CD4-positive, alpha-beta T cell treated with Interleukin-6 at 100 ng/mL for 8 hours (primary cell): ENCODE measurements at places on chromosomes 12 and 14.

DNA sequence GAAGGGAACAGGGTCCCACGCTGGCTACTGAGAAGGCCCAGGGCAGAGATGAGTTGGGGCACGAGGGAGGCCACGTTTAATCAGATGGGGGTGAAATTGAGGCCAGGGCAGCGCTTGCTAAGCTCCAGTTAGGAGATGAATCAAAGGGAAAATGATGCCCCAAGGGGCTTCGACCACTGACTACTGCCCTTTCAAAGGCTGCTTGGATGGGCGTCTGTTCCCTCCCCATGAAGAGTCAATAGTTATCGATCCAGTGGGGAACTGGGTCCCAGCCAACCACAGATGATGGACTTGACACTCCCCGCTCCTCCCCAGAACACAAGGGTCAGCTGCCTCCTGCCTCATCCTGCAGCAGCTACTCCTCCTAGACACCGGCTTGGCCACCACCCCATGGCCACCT lies 55.6 kb downstream of the ESRRB start:
- DNase-seq, result no peak

DNA sequence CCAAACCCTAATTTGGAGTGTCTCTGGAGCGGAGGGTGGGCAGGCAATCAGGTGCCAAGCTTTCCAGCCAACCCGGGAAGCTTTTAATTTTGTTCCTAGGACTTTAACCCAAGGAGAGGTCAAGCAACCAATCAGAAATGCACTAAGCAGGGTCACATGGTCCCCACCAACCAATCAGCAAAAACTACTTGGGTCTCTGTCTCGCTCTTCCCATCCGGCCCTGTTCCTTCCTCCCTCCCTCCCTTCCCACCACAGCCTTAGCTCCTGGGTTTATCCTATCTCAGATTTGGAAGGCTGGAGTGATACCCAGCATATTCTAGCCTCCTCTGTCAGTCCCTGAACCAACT lies 7.3 kb downstream of the HOXC5 start:
- no peak for DNase-seq

GRCh38 chr14:67393689-67394088 lies 18.3 kb downstream of the PLEK2 start:
- no peak for DNase-seq

- no peak for DNase-seq
Measured at GRCh38 chr12:131939007-131939406, 9.9 kb downstream of the PUS1 start.

- no peak for DNase-seq
Measured at GRCh38 chr14:32514236-32514635, 185.1 kb downstream of the AKAP6 start.

DNA sequence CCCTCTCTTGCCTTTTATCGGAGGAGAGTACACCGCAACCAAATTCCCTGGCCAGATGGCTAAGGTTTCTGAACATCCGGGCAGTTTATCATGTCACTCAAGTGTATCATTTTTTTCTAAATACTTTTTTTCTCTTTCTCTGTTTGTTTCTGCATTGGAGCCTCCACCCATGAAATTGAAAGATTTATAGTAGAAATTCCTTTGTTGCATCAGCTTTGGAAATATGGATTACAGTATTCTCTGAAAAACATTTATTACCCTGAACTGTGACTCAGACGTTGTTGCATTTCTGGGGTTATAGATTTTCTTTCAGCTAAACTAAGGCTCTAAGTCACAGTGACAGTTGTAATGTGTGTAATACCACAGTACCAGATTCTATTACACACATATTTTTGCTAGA lies 187.0 kb downstream of the SPTSSA start:
- DNase-seq, result no peak

GRCh38 chr12:42761601-42762350 lies 172.2 kb upstream of the PRICKLE1 start:
- no peak for DNase-seq

DNA sequence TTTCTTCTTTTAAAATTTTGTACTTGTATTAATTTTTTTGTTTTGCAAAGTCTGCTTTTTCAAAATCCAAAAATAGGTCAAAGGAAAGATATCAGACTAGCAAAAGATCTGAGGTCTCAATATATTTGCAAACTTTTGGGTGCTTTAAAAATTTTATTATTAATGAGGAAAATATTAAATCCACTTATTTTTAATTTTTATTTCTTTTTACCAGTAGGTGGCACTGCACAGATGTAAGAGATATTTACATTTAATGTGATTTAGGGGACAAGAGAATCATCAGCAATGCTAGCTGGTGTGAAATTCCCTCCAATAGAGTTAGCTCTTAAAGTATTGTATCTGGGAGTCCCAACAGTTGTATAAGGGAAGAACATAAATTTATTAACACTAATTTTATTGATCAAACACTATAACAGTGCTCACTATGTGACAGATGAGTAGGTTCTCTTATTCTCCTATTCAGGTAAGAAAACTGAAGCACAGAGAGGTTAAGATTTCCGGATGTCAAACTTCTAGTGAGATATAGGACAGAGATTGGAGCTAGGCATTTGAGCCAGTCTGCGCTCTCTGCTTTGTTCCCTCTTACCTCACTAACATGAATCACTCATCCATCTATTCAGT lies 30.5 kb downstream of the ALX1 start:
- no peak for DNase-seq

GRCh38 chr12:6336079-6336888 lies 5.6 kb downstream of the TNFRSF1A start:
- DNase-seq, result peak; percentile 40

DNA sequence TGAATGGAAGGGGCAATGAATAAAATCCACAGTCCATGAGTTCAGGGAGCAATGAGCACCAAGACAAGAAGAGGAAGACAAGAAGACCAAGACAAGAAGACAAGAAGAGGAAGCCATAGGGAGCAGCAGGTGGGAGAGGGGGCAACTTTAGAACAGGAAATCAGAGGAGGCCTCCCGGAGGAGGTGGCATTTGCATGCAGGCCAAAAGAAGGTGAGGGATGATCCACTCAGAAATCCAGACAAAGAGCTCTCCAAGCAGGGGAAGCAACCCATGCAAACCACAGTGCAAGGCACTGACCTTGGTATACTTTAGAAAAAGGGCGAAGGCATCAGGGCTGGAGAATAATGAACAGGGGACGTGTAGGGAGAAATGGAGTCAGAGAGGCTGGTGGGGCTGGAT lies 58.6 kb downstream of the SCARB1 start:
- DNase-seq, result no peak

GRCh38 chr14:102993523-102993922 lies 63.8 kb downstream of the CDC42BPB start:
- DNase-seq, result no peak

DNA sequence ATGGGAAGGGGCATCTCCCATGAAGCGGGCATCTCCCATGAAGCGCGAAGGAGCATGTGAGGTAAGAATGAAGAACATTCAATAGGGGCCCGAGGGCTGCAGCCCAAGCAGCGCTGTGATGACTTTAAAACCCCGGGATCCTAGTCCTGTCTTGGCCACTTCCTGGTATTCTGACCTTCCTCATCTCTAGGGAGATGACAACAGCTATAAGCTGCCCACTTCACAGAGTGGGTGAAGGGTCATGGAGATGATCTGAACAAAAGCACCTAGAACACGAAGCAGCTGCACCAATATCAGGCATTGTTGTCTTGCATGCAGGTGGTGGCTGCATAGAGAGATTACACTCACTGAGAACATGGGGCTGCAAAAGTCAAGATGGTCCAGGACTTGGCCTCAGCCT lies 64.5 kb downstream of the SPTB start:
- no peak for DNase-seq

- no peak for DNase-seq
Measured at GRCh38 chr12:68866950-68867349, 59.0 kb downstream of the MDM2 start.

DNA sequence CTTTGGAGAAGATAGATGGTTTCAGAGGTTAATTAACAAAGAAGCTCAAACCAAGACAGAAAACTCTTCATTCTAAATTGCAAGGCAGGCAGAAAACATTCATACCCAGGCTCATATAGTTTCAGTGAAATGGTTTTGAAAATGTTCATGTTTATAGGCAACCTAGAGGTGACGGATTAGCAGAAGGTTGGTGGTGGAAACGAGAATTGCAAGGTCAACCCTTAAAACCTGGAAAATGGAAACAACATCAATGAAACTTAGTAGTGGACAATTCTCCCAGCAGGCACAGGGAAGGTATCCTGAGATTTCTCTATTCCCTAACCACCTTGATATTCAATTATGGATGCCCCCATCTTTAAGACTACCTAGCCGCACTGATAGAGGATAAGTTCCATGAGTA lies 965 bp downstream of the CD163 start:
- DNase-seq, result no peak

GRCh38 chr12:100375038-100375735 lies 18.3 kb downstream of the SLC17A8 start:
- no peak for DNase-seq

GRCh38 chr12:31896514-31897039 lies 62.6 kb upstream of the RESF1 start:
- peak; percentile 96 for DNase-seq

DNA sequence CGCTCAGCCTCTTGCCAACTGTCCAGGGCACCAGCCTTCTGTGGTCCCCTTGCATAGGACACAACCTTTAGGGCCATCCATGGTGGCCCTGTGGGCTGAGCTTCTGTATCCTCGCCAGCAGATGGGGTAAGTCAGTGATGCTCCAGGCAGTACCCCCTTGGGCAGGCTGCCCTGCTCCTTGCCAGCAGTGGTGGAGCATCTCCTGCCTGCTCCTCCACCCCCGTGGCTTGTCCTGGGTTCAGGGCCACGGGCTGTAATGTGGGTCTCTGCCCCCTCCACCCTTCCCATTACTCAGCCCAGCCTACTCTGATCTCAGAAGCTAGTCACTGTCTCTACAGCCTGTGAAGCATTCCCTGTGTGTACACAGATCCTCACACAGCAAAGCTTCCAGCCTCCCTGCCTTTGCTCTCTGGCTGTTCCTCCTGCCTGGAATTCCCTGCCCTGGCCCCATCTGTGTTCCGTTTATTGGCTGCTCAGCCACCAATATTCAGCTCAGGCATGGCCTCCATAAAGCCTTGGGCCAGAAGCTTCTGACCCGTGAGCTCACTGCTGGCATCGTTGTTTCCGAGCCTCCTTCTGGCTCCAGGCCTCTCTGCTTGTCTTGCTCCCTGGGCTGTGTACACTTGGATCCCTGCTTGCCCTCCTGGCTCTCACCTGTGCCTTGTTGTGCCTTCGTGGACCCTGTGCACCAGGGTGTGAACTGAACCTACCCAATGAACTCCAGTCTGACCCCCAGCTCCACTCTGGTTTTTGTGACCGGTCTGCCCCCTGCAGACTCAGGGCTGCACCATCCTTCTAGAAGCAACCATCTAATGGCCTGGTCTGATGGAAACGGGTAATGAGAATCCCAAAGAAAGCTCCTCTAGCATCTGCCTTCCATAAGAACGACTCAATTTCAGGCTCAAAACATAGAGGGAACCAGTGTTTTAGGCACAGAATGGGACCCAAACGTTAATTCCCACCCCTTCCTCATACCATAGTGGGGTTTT lies 177.0 kb upstream of the PRMT8 start:
- DNase-seq, result no peak

- DNase-seq, result no peak
Measured at GRCh38 chr14:36856095-36856878, 194.6 kb downstream of the PAX9 start.

GRCh38 chr14:71166180-71166837 lies 259.1 kb downstream of the PCNX1 start:
- no peak for DNase-seq

GRCh38 chr12:57404966-57405640 lies 25.7 kb downstream of the R3HDM2 start:
- no peak for DNase-seq

- no peak for DNase-seq
Measured at GRCh38 chr14:31835049-31835448, 242.1 kb upstream of the ARHGAP5 start.

DNA sequence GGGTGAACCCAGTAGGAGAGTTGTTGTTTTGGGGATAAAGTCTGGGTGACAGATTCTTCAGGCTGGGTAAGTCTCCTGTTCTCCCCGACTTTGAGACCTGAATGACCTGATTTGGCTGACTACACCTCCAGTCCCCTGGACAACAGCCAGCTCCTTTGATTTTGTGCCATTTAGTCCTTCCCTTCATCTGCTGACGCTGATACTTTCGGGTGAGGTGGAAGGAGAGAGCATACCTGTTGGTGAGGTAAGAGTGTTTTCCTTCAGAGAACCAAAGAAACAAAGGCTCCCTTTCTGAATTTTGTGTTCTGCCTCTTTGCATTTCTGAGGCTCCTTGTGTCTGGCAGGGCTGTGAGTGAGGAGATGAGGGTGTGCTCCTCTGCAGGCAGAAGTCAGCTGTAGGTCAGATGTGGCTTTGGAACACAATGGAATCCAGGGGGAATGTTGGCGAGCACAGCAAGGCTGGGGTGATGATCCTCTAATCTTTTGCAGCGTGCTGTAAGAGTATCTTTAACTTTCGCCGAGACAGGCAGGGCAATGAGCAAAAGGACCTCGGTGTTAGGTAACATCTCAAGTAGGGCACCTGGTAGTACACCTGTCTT lies 12.1 kb downstream of the ETV6 start:
- no peak for DNase-seq

GRCh38 chr12:108594-108993 lies 42.0 kb downstream of the IQSEC3 start:
- no peak for DNase-seq

DNA sequence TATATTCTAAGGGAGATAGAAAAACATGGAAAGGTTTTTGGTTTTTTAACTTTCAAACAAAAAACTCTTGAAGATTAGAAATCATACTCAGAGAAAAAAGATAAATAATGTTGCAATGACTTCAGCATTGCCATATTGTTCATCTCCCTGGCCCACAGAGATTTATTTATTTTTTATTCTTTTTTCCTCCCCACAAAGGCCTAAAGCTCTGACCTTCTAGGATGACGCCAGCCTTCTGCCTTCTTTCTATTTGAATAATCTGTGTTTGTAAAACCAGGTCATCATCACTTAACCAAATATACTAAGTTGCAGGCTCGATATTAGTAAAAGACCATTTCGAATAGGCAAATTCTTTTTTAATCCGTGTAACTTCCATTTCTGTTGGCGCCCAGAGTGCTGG lies 4.4 kb upstream of the DCP1B start:
- no peak for DNase-seq

GRCh38 chr12:14976658-14977057 lies 3.8 kb downstream of the PDE6H start:
- DNase-seq, result no peak

DNA sequence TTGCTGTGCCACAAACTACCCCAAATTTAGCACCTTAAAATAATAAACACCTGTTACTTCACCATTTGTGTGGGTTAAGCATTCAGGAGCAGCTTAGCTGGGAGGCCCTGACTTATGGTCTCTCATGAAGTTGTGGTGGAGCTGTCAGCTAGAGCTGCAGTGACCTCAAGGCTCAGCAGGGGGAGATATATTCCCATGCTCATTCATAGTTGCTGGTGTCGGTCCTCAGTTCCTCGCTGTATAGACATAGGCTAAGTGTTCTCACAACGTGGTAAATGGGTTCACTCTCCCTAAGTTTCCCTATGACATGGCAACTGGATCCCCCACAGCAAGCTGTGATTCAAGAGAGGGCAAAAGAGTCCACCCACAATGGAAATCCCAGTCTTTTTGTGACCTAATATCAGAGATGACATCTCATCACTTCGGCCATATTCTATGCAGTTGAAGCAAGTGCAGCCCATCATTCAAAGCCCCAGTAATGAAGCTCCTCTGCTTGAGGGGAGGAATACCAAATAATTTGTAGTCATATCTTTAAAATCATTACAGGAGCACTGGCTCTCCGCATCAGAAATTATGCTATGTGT lies 41.1 kb downstream of the PRB3 start:
- peak; percentile 4 for DNase-seq

GRCh38 chr14:65173973-65174693 lies 71.8 kb upstream of the MAX start:
- no peak for DNase-seq

GRCh38 chr12:71128191-71128788 lies 29.5 kb downstream of the TSPAN8 start:
- no peak for DNase-seq

- no peak for DNase-seq
Measured at GRCh38 chr14:95258156-95258555, 61.6 kb downstream of the CLMN start.
